ENCODE measurements at places on chromosomes 7 and 10. TPM values are rescaled to one million over a fixed set of nuclear protein-coding genes. Genes with fewer than 3 reads are reported as not detected.

STK17A gene
- total RNA-seq = 90.3 TPM

SLC18A2 gene
- not detected for total RNA-seq

UCMA gene
- total RNA-seq = not detected

OR2A1 gene
- 0.05 TPM for total RNA-seq

ERVW-1 gene
- not detected for total RNA-seq

RAMP3 gene
- not detected for total RNA-seq

TRIM50 gene
- total RNA-seq = not detected

SFTPA1 gene
- not detected for total RNA-seq

FOXP2 gene
- total RNA-seq = not detected

DNA sequence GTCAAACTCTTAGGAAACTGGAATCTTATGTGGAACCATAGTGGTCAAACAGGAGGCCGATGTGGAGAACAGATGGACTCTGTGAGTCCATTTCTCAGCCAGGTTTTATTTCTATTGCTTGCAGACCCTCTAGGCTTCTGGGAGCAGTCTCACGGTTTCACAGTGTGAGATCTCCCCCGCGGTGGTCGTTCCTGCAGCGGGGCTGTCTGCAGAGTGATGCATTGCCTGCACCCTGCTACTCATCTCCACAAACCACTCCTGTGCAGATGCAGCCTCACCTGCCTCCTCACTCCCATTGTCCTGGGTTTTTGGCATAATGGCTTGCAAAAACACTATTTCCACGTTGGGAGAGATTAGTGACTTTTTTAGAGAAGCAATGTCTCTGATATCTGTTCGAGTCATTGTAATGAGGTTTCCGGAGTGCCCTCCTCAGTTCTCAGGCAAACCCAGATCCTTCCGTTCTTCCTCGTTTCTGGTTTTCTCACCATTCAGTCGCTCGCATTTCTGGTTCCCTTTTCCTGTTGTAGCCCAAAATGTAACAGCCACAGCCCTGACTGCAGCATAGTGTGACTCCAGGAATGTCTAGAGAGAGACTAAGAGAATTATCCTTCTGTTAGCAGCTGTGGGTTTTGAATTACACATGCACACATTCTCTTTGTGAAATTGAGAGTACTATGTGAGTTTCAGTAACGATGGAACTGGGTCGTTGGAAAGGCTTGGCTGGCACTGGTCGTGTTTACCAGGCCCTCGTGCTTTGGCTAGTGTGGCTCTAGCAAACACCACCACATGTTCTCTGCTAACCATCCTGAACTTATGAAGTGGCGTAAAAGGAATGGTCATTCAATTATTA lies 30.2 kb downstream of the ACADSB start:
- peaks cover 10% of the 10 kb centered on the region for H3K36me3 ChIP-seq
- no peak overlapping the region for H3K4me3 ChIP-seq
- DNase-seq = no peak
- no peaks in the 10 kb centered on the region for H3K27me3 ChIP-seq
- H3K4me1 ChIP-seq = peaks cover 7% of the 10 kb centered on the region
- no peak overlapping the region for H3K27ac ChIP-seq

GRCh38 chr7:116938678-116939077 lies 14.6 kb upstream of the ST7 start:
- H3K4me1 ChIP-seq = peaks cover 5% of the 10 kb centered on the region
- H3K36me3 ChIP-seq = no peaks in the 10 kb centered on the region
- peaks cover 13% of the 10 kb centered on the region for H3K27me3 ChIP-seq
- no peak overlapping the region for H3K4me3 ChIP-seq
- H3K27ac ChIP-seq = no peak overlapping the region

DNA sequence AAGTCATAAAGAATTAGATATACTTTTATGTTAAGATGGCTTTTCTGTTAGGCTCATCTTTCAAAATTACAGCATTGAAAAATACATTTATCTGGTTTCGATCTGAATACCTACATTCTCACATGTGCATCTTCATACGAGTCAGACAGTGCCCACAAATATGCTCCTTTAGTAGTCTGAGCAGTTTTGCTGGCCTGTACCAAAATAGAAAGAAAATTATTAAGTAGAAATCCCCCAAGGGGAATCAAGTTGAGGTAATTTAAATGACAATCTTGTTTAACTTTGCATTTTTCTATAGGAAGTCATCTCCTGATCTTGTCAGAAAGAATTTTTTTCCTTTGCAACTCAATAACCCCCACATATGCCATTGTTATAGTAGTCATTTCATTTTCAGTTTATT lies 287.4 kb upstream of the SEMA3D start:
- no peaks in the 10 kb centered on the region for H3K36me3 ChIP-seq
- no peaks in the 10 kb centered on the region for H3K4me1 ChIP-seq

DNA sequence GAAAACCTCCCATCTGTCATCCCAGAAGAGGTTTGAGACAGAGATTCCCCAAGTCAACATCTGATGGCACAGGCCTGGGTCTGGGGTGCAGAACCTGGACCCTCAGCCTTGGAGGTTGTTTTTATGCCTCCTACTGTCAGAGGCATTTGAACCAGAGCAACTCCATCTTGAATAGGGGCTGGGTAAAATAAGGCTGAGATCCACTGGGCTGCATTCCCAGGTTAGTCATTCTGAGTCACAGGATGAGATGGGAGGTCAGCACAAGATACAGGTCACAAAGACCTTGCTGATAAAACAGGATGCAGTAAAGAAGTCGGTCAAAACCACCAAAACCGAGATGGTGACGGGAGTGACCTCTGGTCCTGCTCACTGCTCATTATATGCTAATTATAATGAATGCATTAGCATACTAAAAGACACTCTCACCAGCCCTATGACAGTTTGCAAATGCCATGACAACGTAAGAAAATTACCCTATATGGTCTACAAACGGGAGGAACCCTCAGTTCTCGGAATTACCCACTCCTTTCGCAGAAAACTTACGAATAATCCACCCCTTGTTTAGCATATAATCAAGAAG lies 92.0 kb downstream of the ITGA8 start:
- no peaks in the 10 kb centered on the region for H3K4me1 ChIP-seq
- peaks cover 1% of the 10 kb centered on the region for H3K27me3 ChIP-seq

- H3K27ac ChIP-seq = no peak overlapping the region
- DNase-seq = no peak
- H3K4me1 ChIP-seq = no peaks in the 10 kb centered on the region
These were observed 77.2 kb downstream of the PLXNA4 start for GRCh38 chr7:132499065-132499464.

DNA sequence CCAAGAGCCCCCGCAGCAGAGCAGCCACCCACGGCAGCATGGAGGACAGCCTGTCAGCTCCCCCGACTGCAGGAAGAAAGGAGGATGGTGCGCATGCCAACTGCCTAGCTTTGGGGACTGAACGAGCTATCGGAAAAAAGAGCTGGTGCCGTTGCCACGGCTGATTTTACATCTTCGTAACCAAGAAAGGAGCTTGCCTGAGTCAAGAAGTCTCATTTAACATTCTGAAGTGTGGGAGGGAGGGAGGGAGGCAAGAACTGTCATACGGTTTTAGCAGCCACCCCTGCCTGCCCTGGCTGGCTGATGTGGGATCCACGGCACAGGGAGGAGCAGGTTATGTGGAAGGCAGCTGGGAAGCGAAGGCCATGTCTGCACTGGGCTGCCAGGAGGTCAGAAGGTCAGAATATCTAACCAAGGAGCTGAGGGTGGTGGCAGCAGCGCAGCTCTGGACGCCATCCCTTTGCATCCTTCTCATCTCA lies 74.7 kb upstream of the CAMK2B start:
- H3K36me3 ChIP-seq = peaks cover 29% of the 10 kb centered on the region
- DNase-seq = no peak
- no peak overlapping the region for H3K27ac ChIP-seq
- H3K4me1 ChIP-seq = no peaks in the 10 kb centered on the region
- H3K4me3 ChIP-seq = no peak overlapping the region

GRCh38 chr10:130105724-130106123 lies 4.9 kb downstream of the C10orf143 start:
- no peak overlapping the region for H3K27ac ChIP-seq
- no peak overlapping the region for H3K4me3 ChIP-seq
- peaks cover 37% of the 10 kb centered on the region for H3K4me1 ChIP-seq
- H3K27me3 ChIP-seq = no peaks in the 10 kb centered on the region

DNA sequence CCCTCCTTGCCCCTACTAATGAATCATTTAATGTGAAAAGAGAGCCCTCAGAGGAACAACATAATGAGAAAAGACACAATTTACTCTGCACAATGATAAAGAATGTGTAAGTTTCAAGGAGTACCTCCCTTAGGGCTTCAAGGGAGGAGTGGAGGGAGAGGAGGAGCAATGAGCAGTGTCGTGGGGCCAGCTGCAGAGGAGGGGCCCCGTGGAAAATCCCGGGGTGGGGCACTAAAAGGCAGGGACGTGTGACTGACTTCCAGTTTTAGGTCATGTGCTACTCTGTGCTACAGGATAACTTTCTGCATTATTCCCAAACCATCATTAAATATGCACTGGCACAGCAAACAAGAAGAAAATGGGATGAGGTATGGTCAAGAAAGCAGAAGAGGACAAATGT lies 108.1 kb downstream of the ANLN start:
- peaks cover 1% of the 10 kb centered on the region for H3K4me1 ChIP-seq
- H3K27ac ChIP-seq = no peak overlapping the region
- no peak overlapping the region for H3K4me3 ChIP-seq
- peaks cover 7% of the 10 kb centered on the region for H3K27me3 ChIP-seq
- no peak for DNase-seq

DNA sequence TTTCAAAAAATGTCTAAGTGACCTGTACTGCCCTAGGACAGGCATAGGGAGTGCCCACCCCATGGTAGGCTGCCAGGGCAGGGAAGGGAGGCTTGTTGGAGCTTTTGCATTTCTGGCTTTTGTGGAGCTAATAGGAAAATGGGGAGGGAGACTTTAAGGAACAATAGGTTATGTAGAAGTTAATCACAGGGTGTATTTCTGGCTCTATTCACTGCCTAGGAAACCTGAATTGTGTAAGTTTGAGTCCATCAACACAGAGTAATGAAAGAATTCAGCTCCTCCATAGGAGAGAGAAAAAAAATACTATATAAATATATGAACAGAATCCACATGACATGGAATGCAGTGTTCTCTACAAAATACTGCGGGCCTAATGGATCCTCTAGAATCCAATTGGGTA lies 661.5 kb downstream of the KCNMA1 start:
- no peak overlapping the region for H3K27ac ChIP-seq
- no peaks in the 10 kb centered on the region for H3K36me3 ChIP-seq
- no peak overlapping the region for H3K4me3 ChIP-seq
- no peaks in the 10 kb centered on the region for H3K4me1 ChIP-seq

- H3K4me1 ChIP-seq = peaks cover 5% of the 10 kb centered on the region
- DNase-seq = no peak
- no peak overlapping the region for H3K4me3 ChIP-seq
- no peaks in the 10 kb centered on the region for H3K27me3 ChIP-seq
- no peak overlapping the region for H3K27ac ChIP-seq
These were observed 184.0 kb upstream of the LYZL1 start for GRCh38 chr10:29104661-29105399.

DNA sequence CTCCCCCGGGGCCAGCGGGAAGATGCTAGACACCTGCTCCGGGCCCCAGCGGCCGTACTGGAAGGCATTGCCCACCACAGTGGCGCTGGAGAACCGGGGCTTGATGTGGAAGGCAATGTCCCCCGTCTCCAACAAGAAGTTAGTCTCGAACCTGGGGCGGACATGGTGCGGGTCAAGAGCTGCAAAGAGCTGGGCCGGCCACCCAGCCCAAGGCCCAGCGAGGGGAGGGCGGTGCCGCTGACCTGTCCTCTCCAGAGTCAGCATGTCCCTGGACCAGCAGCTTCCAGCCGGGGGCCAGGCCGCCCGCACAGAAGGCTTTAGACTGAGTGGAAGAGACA lies 551 bp downstream of the GRIFIN start:
- H3K4me1 ChIP-seq = peaks cover 13% of the 10 kb centered on the region
- no peak for DNase-seq
- H3K27me3 ChIP-seq = peaks cover under 1% of the 10 kb centered on the region
- no peaks in the 10 kb centered on the region for H3K36me3 ChIP-seq

GRCh38 chr10:8893102-8893501 lies 838.6 kb downstream of the GATA3 start:
- no peak for DNase-seq
- H3K4me1 ChIP-seq = peaks cover 10% of the 10 kb centered on the region
- H3K36me3 ChIP-seq = no peaks in the 10 kb centered on the region
- H3K27me3 ChIP-seq = no peaks in the 10 kb centered on the region
- H3K27ac ChIP-seq = peak overlapping the region; percentile 31

DNA sequence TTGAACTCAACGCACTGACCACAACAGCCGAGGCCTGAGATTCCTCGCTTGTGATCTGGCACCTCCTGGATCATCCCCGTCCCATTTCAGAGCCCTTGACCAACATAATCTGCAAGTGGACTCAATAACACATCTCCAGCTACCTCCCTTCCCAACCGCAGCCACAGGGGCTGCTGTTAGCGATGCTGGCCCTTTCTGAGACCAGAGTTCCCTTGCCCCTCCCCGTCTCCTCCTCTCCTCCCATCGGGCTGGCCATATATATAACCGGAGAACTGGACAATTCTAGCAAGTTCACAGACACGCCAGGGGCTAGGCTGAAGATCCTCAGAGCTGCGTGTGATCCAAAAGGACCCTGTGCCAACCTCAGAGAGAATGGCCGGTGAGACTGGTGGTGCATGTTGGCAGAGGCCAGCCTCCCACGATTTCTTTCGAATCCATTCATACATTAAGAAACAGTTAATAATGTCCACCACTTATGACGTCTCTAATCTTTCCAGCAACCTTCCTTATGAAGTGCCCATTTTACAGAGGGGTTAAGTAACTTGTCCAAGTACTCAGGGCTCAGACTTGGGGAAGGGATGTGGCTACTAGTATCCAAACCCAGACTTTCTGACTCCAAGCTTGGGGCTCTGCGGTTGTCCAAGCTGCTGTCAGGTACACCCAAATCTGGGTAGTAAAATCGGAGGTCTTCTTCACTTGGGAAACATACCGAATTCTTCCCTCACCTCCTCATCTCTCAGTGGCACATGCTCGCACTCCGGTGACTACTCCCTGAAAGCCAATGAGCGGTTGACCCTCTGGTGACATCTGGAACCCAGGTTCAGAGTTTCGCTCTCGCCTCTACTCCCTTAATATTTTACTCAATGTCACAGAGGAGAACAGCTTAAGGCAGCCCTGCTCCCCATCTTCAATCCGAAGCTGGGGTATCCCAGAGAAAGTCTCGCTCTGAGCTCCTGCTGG lies 11.2 kb upstream of the FEZF1 start:
- H3K27ac ChIP-seq = no peak overlapping the region
- H3K27me3 ChIP-seq = peaks cover 58% of the 10 kb centered on the region
- peaks cover 6% of the 10 kb centered on the region for H3K36me3 ChIP-seq
- no peaks in the 10 kb centered on the region for H3K4me1 ChIP-seq
- H3K4me3 ChIP-seq = no peak overlapping the region

GRCh38 chr10:17865351-17865750 lies 56.2 kb downstream of the MRC1 start:
- H3K4me3 ChIP-seq = no peak overlapping the region
- no peaks in the 10 kb centered on the region for H3K36me3 ChIP-seq
- no peak for DNase-seq
- no peaks in the 10 kb centered on the region for H3K4me1 ChIP-seq
- no peaks in the 10 kb centered on the region for H3K27me3 ChIP-seq

GRCh38 chr7:157479326-157479725 lies 142.5 kb downstream of the DNAJB6 start:
- no peak overlapping the region for H3K4me3 ChIP-seq
- no peak overlapping the region for H3K27ac ChIP-seq
- H3K4me1 ChIP-seq = peaks cover 32% of the 10 kb centered on the region
- DNase-seq = no peak
- H3K27me3 ChIP-seq = peaks cover 4% of the 10 kb centered on the region

GRCh38 chr7:84568781-84569180 lies 374.2 kb upstream of the SEMA3A start:
- no peak overlapping the region for H3K4me3 ChIP-seq
- no peaks in the 10 kb centered on the region for H3K4me1 ChIP-seq
- DNase-seq = no peak
- no peaks in the 10 kb centered on the region for H3K36me3 ChIP-seq
- H3K27me3 ChIP-seq = no peaks in the 10 kb centered on the region

Data from activated CD4-positive, alpha-beta memory T cell treated with anti-CD3 and anti-CD28 coated beads, Interleukin-2, amount 10 ng/mL, durations not matched to agents 7 days and 5 days (primary cell).